ENCODE measurements at places on chromosomes 12 and 14.

- no peak for DNase-seq
Observed at GRCh38 chr12:6554168-6555017, 1.4 kb downstream of the IFFO1 start.

DNA sequence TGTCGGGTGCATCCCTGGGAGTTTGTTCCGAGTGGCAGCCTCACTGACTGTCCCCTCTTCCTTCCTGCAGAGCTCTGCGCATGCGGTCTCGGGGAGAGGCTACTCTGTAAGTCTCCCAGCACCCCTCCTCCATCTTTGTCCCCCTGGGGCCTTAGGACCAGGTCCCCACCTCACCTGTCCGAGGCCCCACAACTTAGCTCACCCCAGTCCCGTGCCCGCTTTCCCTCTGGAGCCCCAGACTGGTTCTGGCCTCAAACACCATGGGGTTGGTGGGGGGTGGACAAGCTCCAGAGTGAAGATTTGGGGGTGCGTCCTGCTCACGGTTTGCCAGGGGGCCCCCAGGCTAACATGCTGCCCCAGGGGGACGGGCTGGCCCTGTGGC lies 37.9 kb downstream of the FBRSL1 start:
- no peak for DNase-seq

- no peak for DNase-seq
Observed at GRCh38 chr14:94522115-94522724, 13.0 kb upstream of the SERPINA12 start.

DNA sequence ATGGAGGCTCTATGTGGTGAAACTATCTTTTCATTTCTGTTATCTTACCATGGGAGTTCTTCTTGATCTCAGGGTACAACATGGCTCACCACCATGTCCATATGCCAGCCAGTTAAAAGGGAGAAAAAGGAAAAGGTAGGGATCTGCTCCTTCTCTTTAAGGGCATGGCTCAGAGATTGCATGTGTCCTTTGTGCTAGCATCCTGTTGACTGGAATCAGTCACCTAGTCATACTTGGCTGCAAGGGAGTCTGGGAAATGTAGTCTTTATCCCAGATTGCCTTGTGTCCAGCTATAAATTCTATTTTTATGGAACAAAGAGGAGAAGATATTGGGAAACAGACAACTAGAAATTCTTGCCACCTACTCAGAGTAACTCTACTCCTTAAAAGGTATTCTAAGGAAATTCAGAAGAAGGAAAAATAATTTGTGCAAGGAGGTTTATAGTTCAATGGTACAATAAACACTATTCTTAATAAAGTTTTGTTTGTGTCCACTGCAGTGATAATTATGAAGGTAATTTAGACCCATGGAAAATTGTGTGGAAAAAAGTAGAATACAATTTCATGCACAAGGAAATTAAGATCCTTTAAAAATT lies 86.4 kb upstream of the RPH3A start:
- no peak for DNase-seq

GRCh38 chr14:23110579-23111365 lies 6.0 kb upstream of the CIROP start:
- DNase-seq, result no peak

GRCh38 chr12:112971248-112971647 lies 7.1 kb upstream of the OAS2 start:
- no peak for DNase-seq

- no peak for DNase-seq
Observed at GRCh38 chr14:90760591-90761316, 55.5 kb downstream of the TTC7B start.

GRCh38 chr12:19704966-19705365 lies 265.7 kb downstream of the AEBP2 start:
- no peak for DNase-seq

GRCh38 chr14:85175556-85175955 lies 354.4 kb upstream of the FLRT2 start:
- no peak for DNase-seq

DNA sequence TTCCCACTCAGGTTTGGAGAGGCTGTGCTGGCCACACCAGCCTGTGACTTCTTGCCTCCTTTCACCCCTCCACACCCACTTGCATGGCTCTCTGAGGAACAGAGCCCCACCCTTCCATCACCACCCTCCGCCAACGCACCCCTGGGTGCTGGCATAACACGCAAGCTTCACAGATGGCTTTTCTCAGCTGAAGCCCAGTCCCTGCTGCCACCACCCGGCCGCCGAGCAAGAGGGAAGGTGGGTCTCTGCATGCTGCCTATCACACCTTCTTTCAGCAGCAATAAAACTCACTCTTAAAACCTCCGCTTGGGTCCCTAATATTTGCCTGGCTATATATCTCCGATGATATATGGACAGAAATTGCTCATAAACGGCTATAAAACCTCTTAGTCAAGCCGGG lies 41.6 kb downstream of the SMUG1 start:
- DNase-seq, result no peak

GRCh38 chr12:115998794-115999478 lies 278.6 kb downstream of the MED13L start:
- DNase-seq, result no peak

DNA sequence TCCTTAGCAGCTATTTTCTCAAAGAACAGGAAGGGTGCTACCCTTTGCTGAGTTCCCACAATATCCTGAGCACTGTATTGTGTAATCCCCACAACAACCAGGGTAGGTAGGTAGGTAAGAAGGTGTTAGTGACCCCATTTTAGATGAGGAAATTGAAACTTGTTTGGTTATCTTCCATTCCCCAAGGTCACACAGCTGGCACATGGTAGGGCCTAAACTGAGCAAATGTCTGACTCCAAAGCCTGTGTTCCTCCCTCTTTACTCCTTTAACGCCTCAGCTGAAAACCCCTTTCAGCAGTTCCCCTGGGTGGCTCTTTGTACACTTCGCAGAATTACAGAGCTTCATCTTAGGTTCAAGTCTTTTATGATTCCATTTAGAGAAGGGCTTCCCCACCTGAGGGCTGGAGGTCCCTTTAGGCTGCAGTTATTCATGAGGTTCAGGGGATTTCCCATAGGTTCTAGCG lies 26.5 kb upstream of the RIC8B start:
- DNase-seq, result no peak

- no peak for DNase-seq
Observed at GRCh38 chr12:87920139-87920538, 109.1 kb downstream of the C12orf50 start.

DNA sequence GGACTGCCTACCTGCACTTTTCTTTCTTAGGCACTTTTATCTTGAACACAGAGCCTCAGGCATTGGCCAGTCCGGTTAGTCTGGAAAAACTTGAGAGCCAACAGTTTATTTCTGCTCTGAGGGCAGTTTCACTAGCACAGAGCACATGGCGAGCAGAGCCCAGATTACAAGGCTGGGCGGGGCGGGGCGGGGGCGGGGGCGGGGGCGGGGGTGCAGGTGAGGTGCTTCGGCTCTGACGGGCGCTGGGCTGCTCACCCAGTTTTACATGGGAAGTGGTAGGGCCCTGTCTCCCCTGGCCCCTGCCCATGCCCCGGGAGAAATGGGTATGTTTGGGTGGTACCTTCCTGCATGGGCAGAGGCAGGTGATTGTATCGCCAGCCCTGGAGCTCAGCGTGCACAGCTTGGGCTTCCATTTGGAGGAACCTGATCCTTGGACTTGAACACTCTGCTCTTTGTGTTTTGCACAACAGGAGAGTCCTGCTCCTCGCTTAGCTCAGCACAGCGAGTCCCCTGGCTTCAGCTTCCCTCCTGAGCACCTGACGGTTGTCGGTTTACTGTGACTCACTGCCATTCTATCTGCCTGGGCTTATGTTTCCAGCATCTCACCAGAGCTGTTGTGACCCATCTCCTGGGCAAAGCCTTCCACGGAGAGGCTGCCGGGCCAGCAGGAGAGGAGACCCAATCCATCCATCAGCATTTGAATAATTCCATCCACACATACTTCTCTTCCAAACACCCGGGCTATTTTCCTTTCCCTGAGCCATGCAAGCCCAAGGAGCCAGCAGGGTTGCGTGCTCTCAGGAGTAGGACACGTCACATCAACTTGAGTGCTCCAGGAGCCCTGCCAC lies 108.5 kb downstream of the ARF6 start:
- no peak for DNase-seq
